ENCODE measurements at places on chromosomes 6 and 20.

- no peaks in the 10 kb centered on the region for H3K4me1 ChIP-seq
- no peak for DNase-seq
- no peaks in the 10 kb centered on the region for H3K36me3 ChIP-seq
- no peak overlapping the region for H3K27ac ChIP-seq
Observed at GRCh38 chr6:6277413-6277812, 43.0 kb downstream of the F13A1 start.

- H3K27me3 ChIP-seq, result no peaks in the 10 kb centered on the region
- no peaks in the 10 kb centered on the region for H3K36me3 ChIP-seq
- H3K4me1 ChIP-seq, result no peaks in the 10 kb centered on the region
Observed at GRCh38 chr6:16973051-16973450, 128.8 kb upstream of the STMND1 start.

DNA sequence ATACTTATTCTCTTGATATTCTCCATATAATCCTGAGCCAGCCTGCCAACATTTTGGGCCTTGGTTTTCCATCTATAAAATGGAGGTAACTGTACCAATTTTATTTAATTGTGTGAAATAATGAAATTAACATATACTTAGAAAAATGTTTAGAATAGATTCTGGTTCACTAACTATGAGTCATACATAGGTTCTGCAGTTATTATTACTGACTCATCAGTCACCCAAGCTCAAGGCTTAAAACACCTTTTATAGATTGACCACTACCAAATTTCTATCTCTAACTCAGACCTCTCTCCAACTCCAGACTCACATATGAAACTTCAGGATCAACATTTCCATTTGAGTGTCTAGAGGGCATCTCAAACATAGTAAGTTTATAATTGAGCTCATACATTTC lies 1277.2 kb upstream of the GJE1 start:
- H3K27ac ChIP-seq, result no peak overlapping the region
- H3K27me3 ChIP-seq, result no peaks in the 10 kb centered on the region
- H3K36me3 ChIP-seq, result no peaks in the 10 kb centered on the region
- H3K4me3 ChIP-seq, result no peak overlapping the region

DNA sequence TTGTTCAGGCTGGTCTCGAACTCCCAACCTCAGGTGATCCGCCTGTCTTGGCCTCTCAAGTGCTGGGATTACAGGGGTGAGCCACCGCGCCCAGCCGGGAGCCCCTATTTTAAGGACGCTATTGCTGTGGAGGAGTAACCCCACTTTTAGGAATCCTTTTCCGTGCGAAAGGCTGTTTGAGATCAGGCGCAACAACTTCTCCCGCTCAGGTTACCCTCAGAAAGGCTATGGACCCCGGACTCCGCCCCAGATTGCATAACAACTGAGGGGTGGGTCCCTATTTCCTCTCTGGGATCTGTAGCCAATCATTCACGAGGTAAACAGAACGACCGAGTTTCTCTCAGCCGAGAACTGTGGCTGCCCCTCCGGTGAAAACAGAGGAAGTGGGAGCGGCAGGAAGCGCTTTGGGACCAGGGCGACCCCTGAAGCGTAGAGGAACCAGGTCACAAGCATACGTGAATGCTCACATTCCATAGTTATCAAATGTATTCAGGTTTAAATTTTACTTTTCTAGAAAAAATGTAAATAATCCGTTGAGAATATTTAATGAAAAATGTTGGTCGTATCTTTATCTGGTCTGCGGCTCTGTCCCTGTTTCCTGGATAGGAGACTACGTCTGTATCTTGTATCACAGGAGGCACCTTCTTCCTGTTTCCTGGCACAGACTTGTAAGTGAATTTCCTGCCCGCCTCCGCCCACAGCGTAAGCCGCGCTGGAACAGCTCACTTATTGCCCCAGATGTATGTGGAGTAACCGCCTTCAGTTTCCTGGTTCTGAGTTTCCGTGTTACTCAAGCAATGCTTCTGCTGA lies 26.8 kb downstream of the HLA-E start:
- H3K36me3 ChIP-seq, result no peaks in the 10 kb centered on the region
- peak overlapping the region; percentile 59 for H3K27ac ChIP-seq
- H3K4me3 ChIP-seq, result peak overlapping the region; percentile 62
- no peaks in the 10 kb centered on the region for H3K27me3 ChIP-seq
- peak; percentile 97 for DNase-seq

DNA sequence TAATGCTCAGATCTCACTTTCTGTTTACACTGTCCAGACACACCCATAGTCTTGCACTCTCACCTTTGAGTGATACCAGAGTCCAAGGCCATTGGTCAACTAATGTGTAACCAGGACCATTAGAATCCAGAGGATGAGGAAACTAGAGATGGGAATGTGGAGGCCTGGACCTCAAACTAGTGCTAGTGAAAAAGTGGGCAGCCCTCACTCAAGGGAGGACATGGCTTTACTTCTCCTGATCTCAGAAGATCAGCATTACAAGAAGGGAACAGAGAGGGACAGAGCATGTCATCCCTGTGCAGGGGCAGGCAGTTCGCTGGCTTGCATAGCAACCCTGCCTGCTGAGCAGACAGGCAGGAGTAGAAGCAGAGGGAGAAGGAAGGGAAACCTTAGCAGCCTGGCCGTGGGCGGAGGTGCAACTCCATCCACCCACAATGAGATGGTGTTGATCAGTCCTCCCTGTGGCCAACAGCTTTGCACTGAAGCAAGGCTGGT lies 22.6 kb upstream of the XRN2 start:
- H3K36me3 ChIP-seq, result no peaks in the 10 kb centered on the region
- no peaks in the 10 kb centered on the region for H3K27me3 ChIP-seq
- no peak overlapping the region for H3K27ac ChIP-seq
- DNase-seq, result no peak
- no peaks in the 10 kb centered on the region for H3K4me1 ChIP-seq
- H3K4me3 ChIP-seq, result no peak overlapping the region

DNA sequence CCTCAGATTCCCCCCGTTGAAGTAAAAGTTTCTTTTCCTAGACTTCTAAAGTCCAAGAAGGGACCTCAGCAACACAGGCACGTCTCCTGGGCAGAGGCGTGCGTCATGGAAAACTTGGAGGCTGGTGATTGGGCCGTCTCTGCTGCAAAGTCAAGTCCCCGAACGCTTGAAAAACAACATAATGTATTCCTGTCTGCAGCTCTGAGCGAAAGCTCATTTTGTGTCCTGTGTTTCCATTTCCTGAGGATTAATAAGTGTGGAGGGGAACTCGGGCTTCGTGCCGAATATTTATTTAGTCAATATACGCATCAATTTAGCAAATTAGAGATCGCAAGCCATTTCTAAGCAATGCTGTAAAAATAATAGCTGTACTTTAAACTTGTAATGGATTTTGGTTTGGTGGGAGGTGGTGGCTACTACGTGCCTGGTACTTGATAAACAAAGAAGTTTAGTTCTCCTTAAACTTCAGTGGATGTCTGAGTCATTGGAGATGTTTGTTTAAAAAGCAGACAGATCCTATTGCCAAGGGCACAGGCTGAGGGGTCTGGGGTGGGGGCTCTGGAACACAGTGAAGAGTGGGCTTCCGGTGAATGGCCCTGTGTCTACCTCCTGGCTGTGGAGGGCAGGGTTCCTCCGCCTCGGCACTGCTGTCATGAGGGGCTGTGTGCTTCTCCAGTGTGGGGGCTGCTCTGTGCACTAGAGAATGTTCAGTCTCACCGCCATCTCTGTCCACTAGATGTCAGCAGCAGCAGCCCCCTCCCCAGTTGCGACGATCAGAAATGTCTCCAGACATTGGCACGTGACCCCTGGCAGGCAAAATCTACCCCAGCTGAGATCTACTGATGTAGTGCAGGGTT lies 21.8 kb downstream of the PCK1 start:
- H3K4me1 ChIP-seq, result no peaks in the 10 kb centered on the region
- H3K36me3 ChIP-seq, result no peaks in the 10 kb centered on the region
- no peak for DNase-seq
- H3K27me3 ChIP-seq, result no peaks in the 10 kb centered on the region
- H3K4me3 ChIP-seq, result no peak overlapping the region

GRCh38 chr6:168113226-168113625 lies 34.2 kb upstream of the FRMD1 start:
- H3K4me1 ChIP-seq, result no peaks in the 10 kb centered on the region
- DNase-seq, result no peak
- no peak overlapping the region for H3K27ac ChIP-seq
- H3K4me3 ChIP-seq, result no peak overlapping the region
- no peaks in the 10 kb centered on the region for H3K27me3 ChIP-seq
- no peaks in the 10 kb centered on the region for H3K36me3 ChIP-seq

- no peaks in the 10 kb centered on the region for H3K4me1 ChIP-seq
- no peak overlapping the region for H3K4me3 ChIP-seq
- H3K27me3 ChIP-seq, result no peaks in the 10 kb centered on the region
- H3K36me3 ChIP-seq, result no peaks in the 10 kb centered on the region
Observed at GRCh38 chr6:165317723-165318122, 8.3 kb upstream of the C6orf118 start.
